Epithelial cell of alveolus of lung (primary cell): ENCODE measurements at places on chromosomes 13 and 19. TPM values are rescaled to one million over a fixed set of nuclear protein-coding genes. Genes with fewer than 3 reads are reported as not detected.

The CYP2F1 gene
- not detected in 2 replicates for total RNA-seq

The TPRX2 gene
- not detected in 2 replicates for total RNA-seq

The SDHAF1 gene
- total RNA-seq: 35.6 and 42.5 TPM in 2 replicates

The EVI5L gene
- total RNA-seq: 13.8 and 15.0 TPM in 2 replicates

The HS6ST3 gene
- total RNA-seq: 0.13 TPM in 1 of 2 replicates, not detected in the other

The NDUFA7 gene
- total RNA-seq: 48.2 and 58.2 TPM in 2 replicates

The MYO16 gene
- under 0.01 and 0.08 TPM in 2 replicates for total RNA-seq
